ENCODE measurements at places on chromosomes 5 and 9.

- DNase-seq: no peak
Observed at GRCh38 chr5:53288511-53288910, 179.0 kb upstream of the MOCS2 start.

DNA sequence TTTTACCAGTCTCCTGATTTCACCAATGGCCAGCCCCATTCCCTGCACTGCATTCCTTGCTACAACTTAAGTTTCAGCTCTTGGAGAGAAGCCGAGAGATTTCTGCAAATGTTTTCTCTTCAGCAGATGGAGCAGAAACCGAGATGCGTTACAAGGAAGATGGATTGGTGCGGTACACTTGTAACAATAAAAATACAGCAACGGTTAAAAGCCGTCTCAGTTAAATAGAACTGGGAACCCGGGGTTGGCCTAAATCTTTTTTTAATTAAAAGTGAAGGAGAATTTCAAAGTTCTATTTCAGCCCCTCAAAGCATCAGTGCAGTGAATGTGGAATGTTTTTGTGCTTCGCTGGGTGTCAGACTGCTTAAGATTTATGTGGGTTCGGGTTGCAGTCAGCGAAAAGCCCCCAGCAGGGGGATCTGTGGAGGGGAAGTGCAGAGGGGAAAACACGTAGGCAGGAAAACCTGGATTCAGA, 19.8 kb downstream of the BRINP1 start:
- no peak for DNase-seq

DNA sequence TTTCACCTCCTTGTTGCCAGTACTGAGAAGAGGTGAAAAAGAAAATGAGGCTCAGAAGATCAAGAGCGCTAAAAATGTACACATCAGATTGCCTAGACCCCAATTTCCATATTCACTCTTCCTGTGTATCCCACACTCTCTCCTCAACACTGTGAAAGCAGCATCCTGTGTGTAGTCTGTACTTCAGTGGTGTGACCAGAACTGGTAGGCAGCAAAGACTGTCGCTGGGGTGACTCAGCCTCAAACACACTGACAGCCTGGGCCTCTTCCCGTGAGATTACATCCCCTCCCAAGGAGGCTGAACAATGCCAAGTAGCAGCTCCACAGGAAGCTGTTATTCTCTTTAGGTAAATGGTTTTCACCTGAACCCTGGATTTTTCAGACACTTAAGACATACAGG, 135.5 kb downstream of the CCDC192 start:
- no peak for DNase-seq

DNA sequence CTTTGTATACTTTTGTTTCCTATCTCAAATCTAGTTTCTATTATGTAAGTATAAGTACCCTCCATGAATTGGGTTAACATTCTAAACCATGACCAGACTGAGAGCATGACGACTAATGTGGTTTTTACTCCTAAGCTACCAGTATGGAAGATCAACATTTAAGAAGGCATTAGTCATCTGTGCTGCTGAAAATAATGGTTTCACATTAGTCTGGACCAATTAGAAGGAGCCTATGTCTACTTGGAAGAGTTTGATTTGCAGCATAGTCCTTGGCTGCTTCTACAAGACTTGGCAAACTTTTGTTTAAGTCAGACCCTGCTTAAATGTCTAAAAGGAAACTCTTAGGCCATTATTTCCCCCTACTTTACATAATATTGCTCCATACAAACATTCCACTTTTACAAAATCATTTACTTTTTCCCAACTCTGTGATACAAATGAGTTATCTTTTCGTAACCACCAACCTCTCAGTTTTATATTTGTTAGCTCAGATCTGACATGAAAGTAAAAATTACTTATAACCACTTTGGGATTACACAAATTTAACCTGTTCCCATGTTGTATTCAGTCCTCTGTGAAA, 186.7 kb downstream of the COMMD10 start:
- no peak for DNase-seq

DNA sequence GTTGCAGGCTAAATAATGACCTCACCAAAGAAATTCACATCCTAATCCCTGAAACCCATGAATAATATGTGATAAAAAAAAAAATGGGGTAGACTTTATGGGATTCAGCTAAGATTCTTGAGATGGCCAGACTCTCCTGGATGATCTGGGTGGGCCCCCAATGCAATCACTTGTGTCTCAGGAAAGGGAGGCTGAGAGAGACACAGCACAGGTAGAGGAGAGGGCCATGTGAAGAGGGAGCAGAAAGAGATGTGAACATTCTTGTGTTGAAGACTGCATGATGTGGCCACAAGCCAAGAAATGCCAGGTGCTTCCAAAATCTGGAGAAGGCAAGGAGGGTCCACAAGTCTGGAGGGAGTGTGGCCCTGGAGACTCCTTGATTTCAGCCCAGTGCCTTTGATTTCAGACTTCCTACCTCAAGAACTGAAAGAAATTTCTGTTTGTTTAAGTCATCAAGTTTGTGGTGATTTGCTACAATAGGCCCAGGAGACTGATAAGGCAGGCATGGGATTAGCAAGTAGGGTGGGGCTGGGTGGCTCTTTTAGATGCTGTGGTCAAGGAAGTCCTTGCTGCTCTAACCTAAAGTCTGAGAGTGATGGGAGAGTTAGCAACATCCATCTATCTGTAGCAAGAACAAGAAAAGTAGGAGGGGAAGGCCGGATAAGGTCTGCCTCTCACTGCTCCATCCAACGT, 86.6 kb upstream of the FAM120A start:
- DNase-seq: no peak

DNA sequence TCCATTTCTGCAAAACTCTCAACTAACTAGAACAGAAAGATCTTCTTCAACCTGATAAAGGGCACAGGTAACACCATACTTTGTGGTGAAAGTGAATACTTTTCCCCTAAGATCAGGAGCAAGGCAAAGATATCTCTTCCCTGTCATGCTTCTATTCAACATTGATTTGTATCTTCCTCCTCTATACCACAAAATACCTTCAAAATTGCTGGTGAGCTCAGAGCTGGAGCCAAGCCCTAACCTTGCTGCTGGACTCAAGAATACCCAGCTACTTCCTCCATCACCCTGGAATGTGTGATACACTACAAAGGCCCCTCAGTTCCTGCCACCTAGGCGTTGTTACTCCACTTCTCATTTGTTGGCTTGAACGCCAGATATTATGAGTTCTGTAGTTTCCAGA, 499.0 kb downstream of the ACTL7B start:
- DNase-seq: no peak

- DNase-seq: no peak
Observed at GRCh38 chr5:10445352-10445751, 3.7 kb downstream of the ROPN1L start.

DNA sequence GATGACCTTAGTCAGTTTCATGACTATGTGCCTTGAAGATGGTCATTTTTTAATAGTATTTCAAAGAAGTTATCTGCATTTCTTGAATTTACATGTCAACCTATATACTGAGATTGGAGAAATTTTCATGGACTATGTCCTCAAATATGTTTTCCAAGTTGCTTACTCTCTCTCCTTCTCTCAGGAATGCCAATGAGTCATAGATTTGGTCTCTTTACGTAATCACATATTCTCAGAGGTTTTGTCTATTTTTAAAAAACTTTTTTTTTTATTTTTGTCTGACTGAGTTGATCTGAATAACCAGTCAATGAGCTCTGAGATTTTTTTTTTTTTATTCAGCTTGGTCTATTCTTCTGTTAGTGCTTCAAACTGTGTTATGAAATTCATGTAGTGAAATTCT, 374.7 kb upstream of the GRIN3A start:
- no peak for DNase-seq

DNA sequence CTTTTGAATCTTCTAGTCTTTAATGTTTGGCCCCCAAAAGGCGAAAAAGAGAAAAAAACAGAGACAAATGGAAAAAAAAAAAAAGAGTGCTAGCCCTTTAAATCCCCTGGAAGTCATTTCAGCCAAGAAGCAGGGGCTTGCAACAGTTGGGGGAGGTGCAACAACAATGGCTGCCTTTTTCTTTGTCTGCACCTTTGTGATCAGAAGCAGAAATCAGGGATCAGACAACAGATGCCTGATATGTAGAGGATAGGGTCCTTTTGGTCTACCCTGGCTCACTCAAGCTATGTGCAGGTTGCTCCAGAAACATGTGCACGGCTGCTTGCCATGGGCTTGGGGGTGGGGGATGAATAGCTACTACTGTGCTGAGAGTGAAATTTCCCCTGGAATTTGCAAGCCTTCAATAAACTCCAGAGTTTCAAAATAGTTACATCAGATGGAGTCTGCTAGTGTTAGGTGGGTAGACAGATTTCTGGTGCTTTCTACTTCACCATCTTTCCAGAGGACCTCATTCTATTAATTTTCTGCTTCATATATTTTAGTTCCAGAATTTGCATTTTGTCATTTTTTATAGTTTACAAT, 150.9 kb downstream of the FGF18 start:
- DNase-seq: no peak

DNA sequence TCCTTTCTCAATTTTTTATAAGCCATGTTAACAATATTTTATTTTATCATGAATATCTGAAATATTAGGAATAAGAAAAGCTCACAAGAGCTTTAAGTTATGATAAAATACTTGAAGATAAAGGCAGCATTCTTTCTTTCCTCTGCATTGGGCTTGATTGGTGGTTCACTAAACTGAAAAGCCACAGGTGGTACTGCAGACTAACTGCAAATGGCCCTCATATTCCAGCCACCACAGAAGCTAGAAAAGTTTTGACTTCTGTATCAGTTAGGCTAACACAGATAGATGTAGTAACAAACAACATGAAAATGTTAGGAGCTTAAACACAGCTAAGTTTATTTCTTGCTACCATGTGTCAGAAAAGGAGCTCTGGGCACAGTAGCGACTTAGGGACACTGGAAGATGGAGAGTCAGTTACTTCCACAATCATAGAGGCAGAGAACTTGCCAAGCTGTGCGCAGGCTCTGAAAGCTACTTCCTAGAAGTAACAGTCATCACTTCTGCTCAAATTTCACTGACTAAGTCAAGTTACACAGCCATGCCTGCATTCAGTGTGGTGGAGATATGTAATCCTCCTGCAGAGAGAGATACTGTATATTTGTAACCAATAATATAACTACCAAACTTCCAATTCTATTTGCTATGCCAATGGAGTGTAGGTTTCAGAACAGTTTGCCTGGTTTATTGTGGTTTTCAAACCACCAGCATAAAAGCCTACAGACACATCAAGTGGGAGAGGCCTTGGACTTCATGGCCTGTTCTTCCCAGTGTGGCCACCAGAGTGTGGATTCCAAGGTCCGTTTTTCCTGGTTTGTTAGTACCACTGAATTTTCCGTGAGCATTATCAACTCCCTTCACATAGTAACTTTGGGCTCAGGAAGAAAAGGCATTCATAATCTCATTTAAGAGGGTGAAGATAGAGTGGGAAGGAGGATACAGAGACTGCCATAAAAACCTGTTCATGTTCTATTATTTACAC, 268.3 kb downstream of the PJA2 start:
- no peak for DNase-seq

- no peak for DNase-seq
Observed at GRCh38 chr5:111935835-111936234, 178.8 kb upstream of the NREP start.

GRCh38 chr9:72443855-72444254, 77.6 kb upstream of the TMC1 start:
- no peak for DNase-seq

DNA sequence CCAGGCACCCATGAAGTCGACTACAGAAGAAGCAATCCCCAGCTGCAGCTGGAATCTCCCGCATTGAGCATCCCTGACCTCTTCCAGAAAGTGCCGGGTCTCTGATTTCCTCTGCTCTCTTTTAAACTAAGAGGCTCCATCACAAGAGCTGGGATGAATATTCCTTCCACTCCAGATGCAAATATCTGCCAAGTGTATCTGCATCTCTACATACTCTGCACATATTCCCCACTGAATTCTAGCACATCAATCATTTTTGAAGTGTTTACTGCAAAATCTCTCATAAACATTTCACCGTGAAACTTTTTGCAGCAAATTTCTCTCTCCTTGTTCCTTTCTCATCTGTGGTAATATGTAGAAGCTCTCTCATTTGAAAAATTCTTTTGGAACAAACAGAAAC, 161.5 kb downstream of the GABRB2 start:
- DNase-seq: no peak

DNA sequence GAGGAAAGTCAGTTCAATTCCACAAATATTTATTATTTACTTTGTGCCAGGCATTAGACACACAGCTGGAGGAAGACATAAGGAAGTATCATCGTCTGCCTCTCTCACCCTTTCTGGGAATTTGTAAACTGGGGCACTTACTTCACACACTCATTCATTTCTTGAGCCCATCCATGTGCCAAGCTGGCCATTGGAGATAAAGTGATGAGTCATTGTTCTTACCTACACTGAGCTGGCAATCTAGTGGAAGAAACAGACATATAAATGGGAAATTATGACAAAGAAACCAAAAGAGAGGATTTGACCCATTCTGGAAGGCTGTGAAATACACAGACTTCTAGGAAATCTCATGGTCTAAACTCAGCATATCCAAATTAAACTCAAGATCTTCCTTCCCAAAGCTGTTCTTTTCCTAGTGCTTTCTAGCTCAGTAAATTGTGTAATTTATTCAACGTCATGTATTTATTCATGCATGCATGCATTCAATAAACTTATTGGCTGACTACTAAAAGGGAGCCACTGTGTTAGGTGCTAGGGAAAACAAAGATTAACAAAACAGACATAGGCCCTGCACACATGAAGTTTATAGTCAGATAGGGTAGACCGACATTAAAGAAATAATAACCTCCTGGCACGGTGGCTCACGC, 65.3 kb downstream of the SH3RF2 start:
- no peak for DNase-seq

DNA sequence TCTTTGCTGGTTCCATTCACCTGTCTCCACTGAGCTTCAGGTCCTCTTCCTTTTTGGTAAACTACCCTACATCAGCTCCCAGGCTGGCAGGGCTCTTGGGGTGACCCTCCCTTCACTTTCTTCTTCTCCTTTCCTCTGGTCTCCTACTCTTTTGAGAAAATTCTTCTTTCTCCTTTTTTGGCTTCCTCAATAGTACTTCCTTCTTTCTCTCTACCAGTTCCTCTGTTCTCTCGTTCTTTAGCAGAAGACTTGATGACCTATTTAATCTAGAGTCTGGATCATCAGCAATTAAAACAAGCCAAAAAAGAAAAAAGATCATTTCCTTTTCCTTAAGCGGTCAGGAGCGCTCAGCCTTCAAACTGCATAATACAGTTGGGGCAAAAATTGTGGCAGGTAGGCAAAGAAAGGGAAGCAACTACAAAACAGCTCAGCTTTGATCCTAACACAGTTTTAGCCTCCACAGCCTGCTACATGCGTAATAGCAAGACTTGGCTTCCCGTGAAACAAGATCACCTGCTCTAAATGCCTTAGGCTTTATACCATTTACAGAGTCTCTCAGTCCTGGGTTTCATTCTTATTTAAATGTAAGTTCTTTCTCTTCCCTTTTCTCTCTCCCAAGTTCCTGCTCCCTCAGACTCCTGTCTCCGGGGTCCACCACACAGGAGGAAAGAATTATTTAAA, 14.0 kb upstream of the GSN start:
- no peak for DNase-seq

- no peak for DNase-seq
Observed at GRCh38 chr5:145160679-145161078, 674.5 kb downstream of the PRELID2 start.

GRCh38 chr9:109926421-109926869, 146.4 kb downstream of the PALM2AKAP2 start:
- DNase-seq: no peak

- DNase-seq: no peak
Observed at GRCh38 chr5:59777028-59777427, 116.5 kb downstream of the PDE4D start.

- DNase-seq: no peak
Observed at GRCh38 chr9:70479880-70480291, 65.4 kb upstream of the KLF9 start.

- DNase-seq: no peak
Observed at GRCh38 chr5:33032271-33033070, 321.4 kb downstream of the NPR3 start.
